ENCODE measurements at places on chromosomes 13 and 19.

DNA sequence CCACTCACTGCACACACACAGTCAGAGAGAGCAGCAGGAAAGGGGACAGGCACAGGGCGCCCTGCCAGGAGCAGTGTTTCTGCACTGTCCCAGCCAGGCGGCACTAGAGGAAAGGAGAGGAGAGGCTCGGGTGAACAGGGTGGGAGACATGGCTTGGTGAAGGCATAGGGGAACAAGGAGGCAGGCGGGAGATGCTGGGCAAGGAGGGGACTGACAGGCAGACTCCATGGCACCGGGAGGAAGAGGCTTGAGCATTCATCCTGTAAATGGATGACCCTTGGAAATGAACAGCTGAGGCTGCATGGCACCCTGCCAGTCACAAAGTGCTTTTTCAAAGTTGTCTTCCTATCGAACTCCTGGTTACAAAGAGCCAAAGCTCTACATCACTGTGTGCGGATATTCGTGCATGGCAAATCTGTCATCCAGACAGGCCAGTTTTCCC, 22.4 kb downstream of the MED26 start:
- DNase-seq, result no peak

GRCh38 chr13:98301721-98302120, 124.7 kb upstream of the RNF113B start:
- DNase-seq, result no peak

- DNase-seq, result peak; percentile 76
Measured at GRCh38 chr19:14048443-14049153, 13.3 kb downstream of the PALM3 start.

GRCh38 chr19:32924200-32924599, 47.6 kb downstream of the CEP89 start:
- no peak for DNase-seq

GRCh38 chr19:28492621-28493020, 720.3 kb downstream of the UQCRFS1 start:
- no peak for DNase-seq

DNA sequence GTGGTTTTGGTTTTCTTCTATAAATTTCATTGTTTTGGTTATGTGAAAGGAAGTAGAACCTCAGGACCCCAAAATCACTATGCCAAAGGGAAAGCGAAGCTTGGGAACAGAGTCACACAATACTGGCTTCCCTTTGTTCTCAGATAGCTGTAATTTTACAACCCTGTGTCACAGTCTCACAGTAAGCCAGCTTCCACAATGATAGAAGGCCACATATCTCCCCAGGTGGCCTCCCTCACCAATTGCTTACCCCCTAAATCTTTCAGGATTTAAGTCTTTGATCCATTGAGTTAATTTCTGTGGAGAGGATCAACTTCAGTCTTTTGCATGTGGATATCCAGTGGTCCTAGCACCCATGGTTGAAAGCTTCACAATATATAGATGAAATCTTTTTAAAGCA, 58.7 kb downstream of the SLC15A1 start:
- DNase-seq, result no peak

GRCh38 chr19:3507371-3508120, 1.4 kb downstream of the FZR1 start:
- DNase-seq, result peak; percentile 31

DNA sequence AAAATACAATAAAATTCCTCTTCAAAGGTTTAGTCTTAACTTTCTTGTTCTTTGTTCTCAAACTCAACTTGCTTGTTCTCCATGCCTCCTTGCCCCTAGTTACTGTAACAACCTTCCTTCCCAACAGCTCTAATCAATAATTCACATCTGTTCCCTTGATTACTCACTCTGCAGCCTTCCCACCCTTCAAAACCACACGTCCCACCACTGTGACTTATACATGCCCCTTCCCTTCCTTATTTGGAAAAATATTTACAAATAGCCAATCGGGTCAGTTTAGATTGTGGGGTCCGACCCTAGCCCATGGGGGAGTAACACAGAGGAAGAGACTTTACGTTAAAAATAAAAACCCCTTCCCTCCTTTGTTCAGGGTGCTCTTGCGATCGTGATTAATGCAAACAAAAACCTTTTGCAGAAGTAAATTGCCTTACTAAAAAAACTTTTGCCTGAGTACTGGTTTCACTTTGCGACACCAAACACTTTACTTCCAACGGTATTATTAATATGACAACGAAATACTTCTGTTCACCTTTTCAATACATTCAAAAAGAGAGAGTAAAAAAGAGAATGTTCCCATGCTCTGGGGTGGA, 512 bp upstream of the ZNF93 start:
- peak; percentile 7 for DNase-seq

DNA sequence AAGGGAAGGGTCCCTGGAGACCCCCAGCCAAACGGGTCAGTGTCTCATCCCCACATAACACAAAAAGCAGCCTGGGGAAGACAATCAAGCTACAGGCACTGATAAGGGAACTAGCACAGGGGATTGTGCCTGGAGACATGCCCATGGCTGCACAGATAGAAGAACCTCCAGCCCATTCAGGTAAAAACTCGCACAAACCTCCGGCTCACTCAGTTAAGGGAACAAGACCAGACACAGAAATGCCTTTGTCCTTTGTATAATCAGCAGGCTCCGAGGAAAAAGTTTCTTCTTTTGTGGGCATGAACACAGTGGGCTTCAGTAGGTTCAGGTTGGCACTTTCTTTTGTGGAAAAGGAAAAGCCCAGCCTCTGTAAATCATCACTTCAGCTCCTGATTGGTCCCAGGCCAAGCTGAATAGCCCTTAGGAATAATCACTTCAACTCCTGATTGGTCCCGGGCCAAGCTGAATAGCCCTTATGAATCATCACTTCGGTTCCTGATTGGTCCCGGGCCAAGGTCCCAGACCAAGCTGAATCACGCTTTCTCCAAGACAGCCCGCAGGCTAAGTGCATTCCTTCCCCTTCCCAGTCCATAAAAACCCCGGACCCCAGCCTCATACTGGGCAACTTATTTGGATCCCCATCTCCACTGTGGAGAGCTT, 5.0 kb upstream of the ZNF230 start:
- DNase-seq, result no peak
